ENCODE measurements at places on chromosomes 3 and 15.

- no peak for DNase-seq
Measured at GRCh38 chr15:98408231-98408630, 240.1 kb upstream of the IGF1R start.

- no peak for DNase-seq
Measured at GRCh38 chr3:120614765-120615164, 18.6 kb downstream of the NDUFB4 start.

GRCh38 chr3:147423537-147423797, 14.3 kb downstream of the ZIC1 start:
- no peak for DNase-seq

- DNase-seq, result no peak
Measured at GRCh38 chr3:196971094-196971698, 2.6 kb upstream of the PIGZ start.

GRCh38 chr3:41629072-41629471, 332.8 kb downstream of the ULK4 start:
- DNase-seq, result no peak

DNA sequence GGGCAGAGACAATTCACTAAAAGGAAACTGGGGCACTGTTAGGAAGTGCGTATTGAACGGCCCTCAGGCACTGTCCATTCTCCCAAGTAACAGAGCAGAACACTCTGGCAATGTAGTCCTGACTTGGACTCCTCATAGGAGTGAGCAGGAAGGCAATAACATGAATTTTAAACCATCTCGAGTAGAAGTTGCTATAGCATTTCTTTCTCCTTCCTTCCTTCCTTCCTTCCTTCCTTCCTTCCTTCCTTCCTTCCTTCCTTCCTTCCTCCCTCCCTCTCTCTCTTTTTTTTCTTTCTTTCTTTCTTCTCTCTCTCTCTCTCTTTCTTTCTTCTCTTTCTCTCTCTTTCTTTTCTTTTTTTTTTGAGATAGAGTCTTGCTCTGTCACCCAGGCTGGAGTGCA, 46.4 kb upstream of the TRA2B start:
- DNase-seq, result no peak

DNA sequence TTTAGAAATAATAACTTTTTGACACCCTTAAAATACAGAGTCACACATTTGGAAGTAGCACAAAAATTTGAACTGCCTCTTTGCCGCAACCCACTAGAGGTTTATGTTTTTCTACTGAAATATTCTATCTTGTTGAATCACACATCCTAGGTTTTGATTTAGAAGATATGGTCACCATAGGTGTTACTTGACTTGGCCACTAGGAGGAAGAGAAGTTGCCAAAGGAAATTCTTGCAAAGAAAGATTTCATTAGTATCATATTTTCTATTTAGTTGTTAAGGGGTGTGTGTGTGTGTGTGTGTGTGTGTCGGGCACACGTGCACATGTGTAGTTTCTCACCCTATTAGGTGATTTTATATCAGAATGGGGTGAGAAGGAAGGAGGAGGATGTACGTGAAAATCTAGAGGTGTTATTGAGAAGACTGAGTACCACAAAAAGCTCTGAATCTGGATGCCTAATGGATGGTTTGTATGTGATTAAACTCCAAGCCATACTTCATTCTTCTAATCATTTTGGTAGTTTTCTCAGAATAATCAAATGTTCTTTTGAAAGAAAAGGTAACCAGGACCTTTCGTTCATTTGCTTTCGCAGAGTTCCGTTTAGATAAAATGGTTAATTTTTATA, 31.5 kb downstream of the ZFAND6 start:
- DNase-seq, result no peak

DNA sequence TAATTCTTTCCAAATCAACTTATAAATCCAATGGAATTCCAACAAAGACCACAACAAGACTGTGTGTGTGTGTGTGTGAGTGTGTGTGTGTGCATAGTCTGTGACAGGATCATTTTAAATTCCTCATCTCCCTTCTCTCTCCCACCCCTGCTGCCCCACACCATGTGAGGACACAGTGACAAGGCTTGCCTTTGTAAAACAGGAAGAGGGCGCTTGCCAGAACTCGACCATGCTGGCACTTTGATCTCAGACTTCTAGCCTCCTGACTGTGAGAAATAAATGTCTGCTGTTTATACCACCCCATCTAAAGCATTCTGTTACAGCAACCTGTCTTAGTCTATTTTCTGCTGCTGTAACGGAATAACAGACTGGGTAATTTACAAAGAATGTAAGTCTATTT, 99.1 kb downstream of the NSMCE3 start:
- DNase-seq, result no peak

- no peak for DNase-seq
Measured at GRCh38 chr3:36701249-36701572, 63.1 kb downstream of the DCLK3 start.

DNA sequence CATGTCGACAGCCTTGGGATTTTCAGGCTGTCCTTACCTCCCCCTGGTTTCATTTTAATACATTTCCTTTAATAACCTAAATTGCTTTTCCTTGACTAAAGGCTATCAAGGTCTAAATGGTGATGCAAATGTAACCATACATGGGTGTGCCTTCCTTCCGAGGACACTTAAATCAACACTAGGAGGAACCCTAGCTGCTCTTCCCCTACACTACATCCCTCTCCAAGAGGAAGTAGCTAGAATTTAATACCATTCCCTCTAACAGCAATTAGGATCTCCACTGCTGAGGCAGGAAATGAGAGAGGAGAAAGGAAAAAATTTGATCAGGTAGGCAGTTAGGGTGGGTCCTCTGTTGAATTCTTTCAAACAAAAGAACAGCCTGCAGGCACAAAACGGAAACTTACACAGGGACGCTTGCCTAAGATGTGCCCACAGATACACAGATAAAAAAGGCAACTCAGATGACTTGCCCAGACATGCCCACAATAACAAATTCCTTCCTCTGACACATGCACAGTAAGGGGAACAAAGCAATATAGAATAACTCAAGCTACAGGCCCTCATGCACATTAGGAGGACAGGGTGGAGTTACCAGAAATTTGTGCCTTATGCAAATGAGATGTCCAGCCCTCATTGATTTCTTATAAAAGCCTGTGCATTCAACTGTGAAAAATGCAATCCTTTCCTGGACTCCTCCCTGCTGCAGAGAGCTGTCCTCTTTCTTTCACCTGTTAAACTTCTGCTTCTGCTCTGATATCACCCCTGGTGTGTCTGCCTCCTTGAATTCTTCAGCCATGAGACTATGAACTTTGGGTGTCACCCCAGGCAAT, 1024.4 kb upstream of the CADM2 start:
- DNase-seq, result no peak

GRCh38 chr3:43582866-43583265, 38.9 kb downstream of the ANO10 start:
- no peak for DNase-seq

DNA sequence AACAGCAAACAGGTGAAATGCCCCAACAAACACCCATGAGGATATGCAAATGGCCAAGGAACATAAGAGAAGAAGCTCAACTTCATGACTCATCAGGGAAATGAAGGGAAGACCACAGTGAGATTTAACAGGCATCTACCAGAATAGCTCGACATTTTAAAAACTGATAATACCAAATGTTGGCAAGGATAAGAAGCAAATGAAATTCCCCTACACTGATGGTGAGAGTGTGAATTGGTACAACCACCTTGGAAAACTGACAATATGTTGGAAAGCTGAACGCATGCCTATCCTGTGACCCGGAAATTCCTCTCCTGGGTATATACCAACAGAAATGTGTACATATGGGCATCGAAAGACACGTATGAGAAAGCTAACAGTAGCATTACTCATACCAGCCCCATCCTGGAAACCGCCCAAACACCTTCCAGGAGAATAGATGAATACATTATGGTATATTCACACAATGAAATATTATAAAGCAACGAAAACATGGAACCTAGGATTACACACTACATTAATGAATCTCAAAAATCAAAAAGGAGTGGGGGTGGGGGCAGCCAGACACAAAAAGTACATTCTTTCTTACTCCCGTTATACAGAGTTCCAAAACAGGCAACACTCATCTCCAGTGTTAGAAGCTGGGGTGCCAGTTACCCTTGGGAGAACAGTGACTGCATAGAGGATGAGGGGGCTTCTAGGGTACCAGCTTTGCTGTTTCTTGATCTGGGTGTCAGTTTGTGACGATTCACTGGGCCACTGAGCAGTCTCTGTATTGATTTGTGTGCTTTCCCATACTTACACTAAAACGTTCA, 16.9 kb downstream of the RFTN1 start:
- DNase-seq, result no peak

DNA sequence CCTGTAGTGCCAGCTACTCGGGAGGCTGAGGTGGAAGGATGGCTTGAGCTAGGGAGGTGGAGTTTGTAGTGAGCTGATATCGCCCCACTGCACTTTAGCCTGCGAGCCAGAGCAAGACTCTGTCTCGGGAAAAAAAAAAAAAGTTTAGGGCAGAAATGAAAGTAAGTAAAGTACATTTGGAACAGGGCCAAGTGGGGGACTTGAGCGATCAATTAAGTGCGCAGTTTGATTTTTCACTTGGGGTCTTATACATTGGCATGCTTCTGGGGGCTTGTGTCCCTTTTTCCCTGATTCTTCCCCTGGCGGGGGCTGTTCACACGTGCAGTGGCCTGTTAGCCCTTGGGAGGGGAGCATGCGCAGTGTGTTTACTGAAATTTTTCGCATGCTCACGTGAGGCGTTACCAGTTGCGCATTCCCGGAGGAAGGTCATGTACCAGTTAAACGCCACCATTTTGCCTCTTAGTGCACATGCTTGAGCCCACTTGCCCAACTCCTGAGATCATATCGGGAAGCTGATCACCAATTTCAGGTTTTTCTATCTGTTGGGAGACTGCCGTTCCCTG, 42.0 kb downstream of the GALNT15 start:
- no peak for DNase-seq

GRCh38 chr3:24396338-24396737, 98.3 kb downstream of the THRB start:
- DNase-seq, result no peak

DNA sequence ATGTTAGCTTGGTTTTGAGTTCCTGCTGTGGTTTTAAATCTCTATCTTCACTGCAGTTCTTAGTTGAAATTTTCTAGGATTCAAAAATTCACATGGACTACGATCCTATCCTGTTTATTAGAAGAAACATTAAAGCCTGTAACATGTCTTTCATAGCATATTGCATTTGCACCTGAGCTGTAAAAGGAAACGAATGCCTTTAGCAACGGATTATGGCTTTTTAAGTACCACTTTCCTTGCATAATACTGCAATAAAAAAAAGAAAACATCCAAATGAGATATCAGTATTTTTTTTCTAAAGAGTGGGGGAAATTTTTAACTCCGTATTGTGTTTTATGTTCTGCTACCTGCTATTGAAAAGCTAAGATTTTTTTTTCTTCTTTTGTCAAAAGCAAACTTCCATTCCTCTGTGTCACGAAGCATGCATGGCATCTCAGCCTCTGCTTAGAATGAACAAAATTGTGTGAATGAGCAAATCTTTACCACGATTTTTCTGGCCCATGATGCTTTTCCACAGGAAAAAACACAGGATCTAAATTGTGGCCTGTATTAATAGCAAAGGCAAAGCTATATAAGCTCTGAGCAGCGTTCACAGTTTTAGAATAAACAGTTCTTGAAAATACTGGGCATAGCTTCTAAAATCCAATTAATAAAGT, 110.0 kb upstream of the CDIN1 start:
- DNase-seq, result no peak

GRCh38 chr3:155609586-155609985, 135.3 kb downstream of the PLCH1 start:
- DNase-seq, result no peak

DNA sequence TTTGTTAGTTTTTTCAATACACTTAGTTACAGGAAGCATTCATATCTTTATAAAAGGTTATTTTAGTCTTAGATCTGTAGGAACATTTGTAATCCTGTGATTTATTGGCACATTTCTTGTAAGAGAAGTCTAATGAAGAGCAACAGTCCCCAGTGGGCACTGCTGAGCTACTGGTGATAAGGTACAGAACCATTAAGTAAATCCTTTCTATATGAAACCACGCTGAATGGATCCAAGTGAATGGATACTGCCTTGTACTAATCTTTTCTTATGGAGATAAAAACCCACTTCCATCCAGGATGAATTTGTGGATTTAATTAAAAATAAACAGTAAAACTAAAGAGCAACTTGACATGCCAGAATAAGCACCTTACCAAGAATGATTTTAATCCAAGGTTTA, 64.0 kb downstream of the SHQ1 start:
- DNase-seq, result no peak

DNA sequence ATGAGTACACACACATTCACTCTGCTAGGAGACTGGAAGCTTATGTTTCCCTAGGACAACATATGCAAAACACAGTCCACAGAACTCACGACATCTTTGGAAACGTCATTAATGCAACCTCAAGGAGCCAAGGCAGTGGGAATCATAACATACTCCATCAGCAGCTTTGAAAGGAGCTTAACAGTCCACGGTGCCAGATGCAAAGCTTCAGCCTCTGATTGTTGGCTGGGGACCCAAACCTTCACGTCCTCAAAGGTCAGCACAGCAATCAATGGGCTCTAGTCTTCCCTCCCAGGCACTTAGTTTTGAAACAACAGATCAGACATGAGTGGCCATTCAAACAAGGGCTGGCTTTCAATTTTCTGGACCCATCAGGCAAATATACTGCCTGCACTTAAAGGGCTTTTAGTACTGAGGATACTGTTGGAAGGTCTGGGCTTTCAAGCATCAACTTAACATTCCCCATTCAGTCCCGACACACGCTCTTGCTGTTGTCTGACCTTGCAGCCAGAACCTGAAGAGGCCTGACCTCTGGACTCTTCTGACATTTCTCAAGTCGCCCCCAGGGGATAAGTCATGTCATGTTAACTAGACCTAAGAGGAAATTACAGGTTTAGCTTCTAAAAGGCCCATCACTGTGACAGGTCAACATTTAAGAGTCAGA, 223.0 kb downstream of the PDZRN3 start:
- no peak for DNase-seq

DNA sequence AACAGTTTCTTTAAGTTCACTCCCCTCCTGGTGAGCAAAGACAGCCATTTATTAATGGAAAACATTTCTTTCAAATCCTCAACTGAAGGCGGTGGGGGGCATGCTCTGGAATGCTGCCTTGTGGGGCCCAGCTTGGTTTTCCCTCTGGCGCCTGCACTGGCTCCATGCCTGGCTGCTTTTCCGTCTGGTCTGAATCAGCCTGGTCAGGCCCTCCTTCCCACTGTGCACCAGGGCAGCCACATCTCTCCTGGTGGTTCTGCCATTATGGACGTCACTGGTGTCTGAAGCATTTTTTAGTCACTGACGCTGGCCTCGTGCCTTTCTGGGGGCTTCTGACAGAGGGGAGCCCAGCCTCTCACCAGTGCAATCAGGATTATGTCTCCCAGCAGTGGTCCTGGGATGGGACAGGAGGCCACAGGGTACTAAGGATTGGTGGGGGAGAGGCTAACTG, 57.6 kb upstream of the APEH start:
- DNase-seq, result no peak

DNA sequence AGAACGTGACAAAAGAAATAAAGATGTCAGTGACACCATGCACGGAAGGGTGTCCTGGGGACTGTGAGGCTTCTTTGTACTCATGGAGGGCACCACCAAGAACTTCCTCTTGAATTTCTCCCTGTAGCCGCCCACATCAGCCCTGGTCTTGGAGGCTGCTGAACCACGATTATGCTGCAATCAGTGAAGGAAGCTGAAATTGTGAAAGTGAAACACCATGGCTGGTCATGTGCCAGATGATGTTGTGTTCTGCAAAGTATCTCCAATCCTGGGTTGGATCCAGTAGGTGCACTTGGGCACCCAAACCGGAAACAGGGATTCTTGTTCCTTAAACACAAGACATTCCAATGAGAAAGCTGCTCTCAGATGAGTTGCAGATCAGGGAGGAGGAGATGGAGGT, 104.4 kb upstream of the GOLGA6L6 start:
- DNase-seq, result no peak

Data from activated CD8-positive, alpha-beta memory T cell treated with anti-CD3 and anti-CD28 coated beads for 24 hours (primary cell).